ENCODE measurements at places on chromosomes 11 and 22. TPM values are rescaled to one million over a fixed set of nuclear protein-coding genes. Genes with fewer than 3 reads are reported as not detected.

Gene LDHAL6A
- total RNA-seq = not detected

Gene B3GAT3
- total RNA-seq = 37.8 TPM

Gene TRIM51
- total RNA-seq = not detected

Gene SCGB1C1
- total RNA-seq = not detected

Gene OR52N4
- total RNA-seq = not detected

Gene SLC22A9
- not detected for total RNA-seq

Gene AGBL2
- total RNA-seq = 1.7 TPM

Gene FAR1
- total RNA-seq = 126 TPM

Gene SAA4
- total RNA-seq = not detected

Gene MMP12
- not detected for total RNA-seq
